ENCODE measurements at places on chromosomes 2 and 18. TPM values are rescaled to one million over a fixed set of nuclear protein-coding genes. Genes with fewer than 3 reads are reported as not detected.

SKA1 gene
- total RNA-seq: 12.4 TPM

C2orf66 gene
- total RNA-seq: 0.11 TPM

GPR45 gene
- not detected for total RNA-seq

LIMS4 gene
- 0.62 TPM for total RNA-seq

TRPM8 gene
- not detected for total RNA-seq

MRO gene
- 0.24 TPM for total RNA-seq
